ENCODE measurements at places on chromosomes 7 and 10.

DNA sequence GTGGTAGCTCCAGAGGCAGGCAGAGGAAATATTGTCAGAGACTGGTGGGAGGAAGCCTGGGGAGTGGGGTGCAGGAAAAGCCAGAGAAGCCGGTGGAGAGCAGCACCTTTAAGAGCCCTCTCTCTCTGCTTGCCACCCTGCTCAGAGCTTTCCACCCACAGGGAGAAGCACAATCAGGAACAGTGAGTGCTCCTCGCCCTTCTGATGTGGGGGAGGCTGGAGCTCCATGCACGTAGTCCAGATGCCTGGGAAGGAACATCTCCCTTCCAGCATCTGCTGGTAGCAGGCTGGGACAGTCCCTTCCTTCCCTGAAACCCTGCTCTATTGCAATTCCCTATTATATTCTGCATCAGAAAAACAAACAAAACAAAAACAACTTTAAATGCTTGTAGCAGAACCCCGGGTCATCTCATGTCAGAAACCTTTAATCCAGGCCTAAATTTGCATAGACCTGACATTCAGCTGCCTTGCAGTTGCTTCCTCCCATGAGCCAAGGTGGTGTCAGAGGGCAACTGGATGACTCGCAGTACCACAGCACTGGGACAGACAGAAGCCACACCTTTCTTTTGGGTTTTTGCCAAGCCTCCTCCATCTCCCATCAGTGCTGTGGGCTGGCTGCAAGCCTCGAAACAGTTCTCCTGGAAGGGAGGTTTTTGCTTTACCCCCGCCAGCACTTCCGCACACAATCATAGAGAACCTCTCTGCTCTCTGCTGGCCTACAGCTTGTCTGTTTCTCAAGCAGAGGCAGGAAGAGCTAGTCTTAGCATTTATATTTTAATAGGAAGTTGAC is 13.1 kb downstream of the AVPI1 start:
- DNase-seq: no peak

- no peak for DNase-seq
Observed at GRCh38 chr10:31000867-31001266, 30.8 kb downstream of the ZNF438 start.

- no peak for DNase-seq
Observed at GRCh38 chr7:114567416-114567815, 152.8 kb downstream of the FOXP2 start.

GRCh38 chr7:33195264-33195663 is 65.9 kb downstream of the BBS9 start:
- DNase-seq: no peak

DNA sequence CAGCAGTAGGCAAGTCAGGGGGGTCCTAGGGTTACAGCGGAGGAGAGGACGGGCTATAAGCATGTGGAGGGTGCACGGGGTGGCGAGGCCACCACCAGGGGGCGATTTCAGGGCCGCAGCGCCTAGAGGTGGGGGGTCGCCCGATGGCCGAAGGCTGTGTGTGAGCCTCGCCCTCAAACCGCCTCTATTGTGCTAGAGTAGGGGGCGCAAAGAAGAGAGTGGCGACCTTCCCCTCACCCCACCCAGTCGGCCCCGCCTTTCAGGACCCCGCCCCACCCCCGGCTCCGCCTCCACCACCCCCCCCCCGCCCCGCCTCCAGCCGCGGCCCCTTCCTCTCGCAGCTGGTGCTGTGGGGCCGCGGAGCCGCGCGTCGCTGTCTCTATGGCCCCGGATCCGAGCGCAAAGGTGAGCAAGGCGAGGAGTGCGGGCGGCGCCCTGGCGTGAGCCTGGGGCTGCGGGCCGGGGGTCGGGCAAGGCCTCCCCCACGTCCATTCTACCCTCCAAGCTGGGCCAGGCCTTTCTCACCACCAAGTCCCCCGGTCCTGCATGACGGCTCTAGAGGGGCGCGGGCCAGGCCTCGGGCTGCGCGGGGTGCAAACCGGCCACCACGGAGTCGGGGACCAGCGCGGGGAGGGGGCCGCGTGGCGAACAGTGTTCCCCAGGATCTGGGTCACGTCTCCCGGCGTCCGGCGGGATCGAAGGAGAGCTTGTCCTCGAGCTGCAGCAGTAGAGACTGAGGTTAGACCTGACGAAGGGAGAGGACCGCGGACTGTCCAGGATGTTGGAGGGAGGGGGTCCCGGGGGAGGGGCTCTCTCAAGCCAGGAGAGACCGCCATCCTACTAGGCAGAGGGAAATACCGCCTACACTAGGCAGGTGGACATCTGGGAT is at the start of gene SEMA4G:
SEMA4G (plus strand) TSS at position 318 of the 889 bp plus-strand sequence. CDS start 3,409 bp downstream, outside the sequence.
- DNase-seq: no peak

DNA sequence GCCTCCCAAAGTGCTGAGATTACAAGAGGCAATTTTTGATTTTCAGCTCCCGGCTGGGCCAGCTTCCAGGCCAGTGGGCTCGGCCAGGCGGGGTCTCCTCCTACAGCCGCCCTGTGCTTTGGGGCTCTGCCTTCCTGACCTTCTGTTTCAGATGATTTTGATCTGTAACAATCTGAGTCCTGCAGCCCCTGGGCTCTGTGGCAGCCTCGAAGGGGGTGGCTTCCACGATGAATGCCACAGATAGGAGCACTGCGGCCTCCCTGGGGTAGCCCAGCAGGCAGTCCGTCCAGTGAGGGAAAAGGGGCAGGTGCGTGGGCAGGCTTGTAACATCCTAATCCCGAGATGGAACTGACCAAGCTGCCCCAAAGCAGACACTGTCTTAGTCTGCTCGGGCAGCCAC is 177.5 kb downstream of the DNAJB6 start:
- DNase-seq: no peak

DNA sequence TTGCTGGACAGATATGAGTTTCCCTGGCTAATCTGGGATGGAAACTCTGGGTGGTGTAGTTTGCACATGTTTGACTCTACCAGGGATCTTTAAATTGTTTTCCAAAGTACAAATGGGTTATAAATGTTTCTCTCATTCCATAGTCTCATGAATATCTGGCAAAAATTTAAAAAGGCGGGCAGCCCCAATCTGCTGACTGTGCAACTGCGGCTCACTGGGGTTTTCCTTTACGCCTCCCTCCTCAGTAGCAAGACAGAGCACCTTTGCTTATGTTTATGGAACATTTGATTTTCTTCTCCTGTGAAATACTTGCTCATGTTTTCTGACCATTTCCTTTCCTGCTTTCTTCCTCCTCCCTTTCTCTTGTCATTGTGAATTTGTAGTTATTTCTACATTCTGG is 105.0 kb downstream of the ADAM12 start:
- DNase-seq: no peak

DNA sequence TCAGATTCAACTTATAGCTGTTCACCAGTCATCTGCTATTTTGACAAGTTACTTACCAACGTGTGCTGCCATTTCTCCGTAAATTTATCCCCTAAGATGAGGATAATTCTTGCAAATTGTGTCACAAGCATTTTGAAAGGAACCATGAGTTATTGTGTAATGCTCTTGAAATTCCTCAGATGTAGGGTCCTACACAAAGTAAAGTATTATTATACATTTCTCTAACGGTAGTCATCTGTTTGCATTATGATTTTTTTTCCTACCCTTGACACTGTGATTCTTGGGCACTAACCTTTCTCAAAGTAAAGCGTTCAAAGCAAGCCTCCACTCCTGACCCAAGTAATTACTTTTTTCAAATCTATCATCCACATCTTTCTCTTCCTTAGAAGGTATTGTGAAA is 8.1 kb downstream of the HERC4 start:
- no peak for DNase-seq

GRCh38 chr10:33377658-33378025 is 43.2 kb upstream of the NRP1 start:
- DNase-seq: no peak

DNA sequence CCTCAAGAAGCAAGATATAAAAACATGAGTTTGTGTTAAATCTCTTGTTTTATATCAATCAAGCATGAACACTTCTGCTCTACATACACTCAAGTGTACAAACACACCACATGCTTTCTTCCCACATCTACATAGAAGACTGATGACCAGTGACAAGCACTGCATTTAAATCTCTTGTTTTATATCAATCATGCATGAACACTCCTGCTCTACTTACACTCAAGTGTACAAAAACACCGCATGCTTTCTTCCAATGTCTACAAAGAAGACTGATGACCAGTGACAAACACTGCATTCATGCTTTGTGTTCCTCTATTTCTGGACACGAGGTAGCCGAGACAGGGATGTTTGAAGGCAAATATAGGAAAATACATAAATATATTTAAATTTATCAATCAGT is 642.0 kb upstream of the PFKP start:
- DNase-seq: no peak

- peak; percentile 40 for DNase-seq
Observed at GRCh38 chr7:100545360-100546128, 6.5 kb downstream of the AGFG2 start.

- no peak for DNase-seq
Observed at GRCh38 chr10:68137171-68137570, 27.9 kb downstream of the MYPN start.
